ENCODE measurements at places on chromosomes 5 and 9. TPM values are rescaled to one million over a fixed set of nuclear protein-coding genes. Genes with fewer than 3 reads are reported as not detected.

ADRB2 gene
- total RNA-seq: 1.7 TPM

C5orf58 gene
- total RNA-seq: not detected

PCDHB3 gene
- total RNA-seq: 0.43 TPM

GRCh38 chr9:23644326-23644725 is 181.7 kb downstream of the ELAVL2 start:
- no peak for DNase-seq

GRCh38 chr5:123671042-123671441 is 159.1 kb downstream of the CSNK1G3 start:
- peak; percentile 54 for DNase-seq

GRCh38 chr9:70576116-70576515 is 161.7 kb upstream of the KLF9 start:
- DNase-seq: no peak

- DNase-seq: no peak
Observed at GRCh38 chr5:167452136-167452535, 839.3 kb upstream of the WWC1 start.

DNA sequence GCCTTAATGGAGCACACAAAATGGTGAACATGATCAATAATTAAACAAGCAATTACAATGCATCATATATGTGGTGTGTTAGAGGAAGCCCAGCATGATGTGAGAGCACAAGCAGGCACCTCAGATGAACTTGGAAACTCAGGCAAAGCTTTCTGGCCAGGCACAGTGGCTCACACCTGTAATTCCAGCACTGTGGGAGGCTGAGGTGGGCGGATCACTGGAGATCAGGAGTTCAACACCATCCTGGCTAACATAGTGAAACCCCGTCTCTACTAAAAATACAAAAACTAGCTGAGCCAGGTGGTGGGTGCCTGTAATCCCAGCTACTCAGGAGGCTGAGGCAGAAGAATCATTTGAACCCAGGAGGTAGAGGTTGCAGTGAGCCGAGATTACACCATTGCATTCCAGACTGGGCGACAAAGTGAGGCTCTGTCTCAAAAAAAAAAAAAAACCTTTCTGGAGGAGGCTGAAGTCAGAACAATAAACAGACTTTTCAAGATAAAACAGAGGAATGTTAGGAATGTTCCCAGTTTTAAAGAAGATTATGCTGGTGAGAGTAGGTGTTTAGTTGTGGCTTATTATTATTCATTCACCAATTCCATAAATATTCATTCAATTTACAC is 159.4 kb downstream of the CEMIP2 start:
- DNase-seq: peak; percentile 6

DNA sequence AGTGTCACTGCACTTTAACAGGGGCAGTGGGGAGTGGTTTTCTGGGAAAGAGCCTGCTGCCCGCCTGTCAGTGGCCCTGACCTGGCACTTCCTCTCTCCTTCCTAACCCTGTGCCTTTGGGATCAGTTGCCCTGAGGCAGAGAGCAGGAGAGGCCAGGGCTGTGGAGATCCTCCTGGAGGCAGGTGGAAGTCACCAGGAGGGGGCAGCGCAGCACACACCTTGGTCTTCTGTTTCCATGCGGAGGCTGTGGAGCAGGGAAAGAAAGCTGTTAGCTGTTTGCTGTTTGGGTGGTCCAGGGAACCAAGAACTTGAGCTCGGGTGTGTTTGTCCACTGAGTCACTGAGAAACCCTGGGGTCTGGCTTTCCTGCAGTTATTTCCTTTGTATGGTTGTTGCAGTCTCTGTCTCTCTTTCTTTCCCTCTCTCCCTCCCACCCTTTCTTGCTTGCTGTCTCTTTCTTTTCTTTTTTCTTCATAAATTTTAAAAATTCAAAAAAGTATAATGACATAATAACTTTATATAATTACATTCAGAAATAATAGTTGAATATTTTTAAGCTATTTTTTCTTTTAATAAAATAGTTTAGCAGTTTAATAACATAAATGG is 28.1 kb downstream of the NTRK2 start:
- peak; percentile 17 for DNase-seq

All from fibroblast of villous mesenchyme (primary cell).